ENCODE measurements at places on chromosomes 5 and 9.

GRCh38 chr9:136111910-136112309 is 6.8 kb downstream of the TMEM250 start:
- DNase-seq = no peak

DNA sequence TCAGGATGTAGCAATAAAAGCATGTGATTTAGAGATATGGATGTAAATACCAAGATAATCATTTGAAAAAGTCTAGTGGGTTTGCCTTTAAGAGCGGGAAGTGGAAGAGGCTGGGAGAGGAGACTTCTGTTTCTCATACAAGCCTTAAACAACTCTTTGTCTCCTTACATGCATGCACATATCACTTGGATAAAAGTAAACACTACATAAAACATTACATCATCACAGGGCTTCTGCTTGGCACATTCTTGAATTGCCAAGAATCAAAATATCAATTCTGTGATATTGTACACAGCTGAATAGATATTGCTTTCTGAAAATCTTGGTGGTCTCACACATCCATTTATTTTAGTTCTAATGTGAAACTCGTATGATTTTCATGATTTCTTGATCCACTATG is 57.6 kb downstream of the FOXD1 start:
- no peak for DNase-seq

DNA sequence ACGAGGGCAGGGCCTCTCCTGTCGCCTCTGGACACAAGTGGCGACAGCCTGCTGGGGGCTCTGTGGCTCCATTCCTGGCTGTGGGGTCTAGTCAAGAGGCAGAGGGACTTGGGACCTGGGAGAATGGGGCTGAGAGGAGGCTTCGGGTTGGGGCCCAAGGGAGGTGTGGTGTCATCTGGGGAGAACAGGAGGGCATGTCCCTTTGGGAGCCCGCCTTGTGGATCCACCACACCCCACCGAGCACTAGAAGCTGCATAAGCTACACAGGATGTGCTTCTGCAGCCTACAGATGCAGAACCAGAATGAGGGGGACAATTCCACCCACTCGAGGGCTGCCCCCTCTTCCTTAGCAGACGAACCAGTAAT is 3.9 kb upstream of the MAN1B1 start:
- DNase-seq = no peak

DNA sequence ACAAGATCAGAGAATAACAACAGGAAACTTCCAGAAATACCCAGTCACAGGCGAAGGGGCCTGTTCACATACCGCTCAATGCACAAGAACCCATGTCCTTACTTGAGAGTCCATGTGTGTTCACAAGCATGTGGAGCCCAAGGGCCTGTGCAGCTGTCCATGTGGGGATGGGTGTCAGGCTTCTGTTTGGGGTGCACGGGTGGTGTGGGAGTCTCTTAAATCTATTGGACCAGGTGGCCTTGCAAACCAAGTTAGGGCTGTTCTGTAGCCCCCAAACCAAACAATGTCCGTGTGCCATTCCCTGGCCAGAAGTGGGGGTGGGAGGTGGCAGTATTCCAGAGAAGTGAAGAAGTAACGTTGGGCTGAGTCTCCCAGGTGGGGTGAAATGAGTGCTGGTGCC is 222.3 kb downstream of the PBX3 start:
- no peak for DNase-seq

GRCh38 chr9:82558346-82558745 is 504.6 kb downstream of the RASEF start:
- DNase-seq = no peak

GRCh38 chr5:135628771-135629563 is 50.2 kb upstream of the CXCL14 start:
- DNase-seq = no peak

- DNase-seq = no peak
Observed at GRCh38 chr5:125196481-125197111, 450.2 kb upstream of the ZNF608 start.

DNA sequence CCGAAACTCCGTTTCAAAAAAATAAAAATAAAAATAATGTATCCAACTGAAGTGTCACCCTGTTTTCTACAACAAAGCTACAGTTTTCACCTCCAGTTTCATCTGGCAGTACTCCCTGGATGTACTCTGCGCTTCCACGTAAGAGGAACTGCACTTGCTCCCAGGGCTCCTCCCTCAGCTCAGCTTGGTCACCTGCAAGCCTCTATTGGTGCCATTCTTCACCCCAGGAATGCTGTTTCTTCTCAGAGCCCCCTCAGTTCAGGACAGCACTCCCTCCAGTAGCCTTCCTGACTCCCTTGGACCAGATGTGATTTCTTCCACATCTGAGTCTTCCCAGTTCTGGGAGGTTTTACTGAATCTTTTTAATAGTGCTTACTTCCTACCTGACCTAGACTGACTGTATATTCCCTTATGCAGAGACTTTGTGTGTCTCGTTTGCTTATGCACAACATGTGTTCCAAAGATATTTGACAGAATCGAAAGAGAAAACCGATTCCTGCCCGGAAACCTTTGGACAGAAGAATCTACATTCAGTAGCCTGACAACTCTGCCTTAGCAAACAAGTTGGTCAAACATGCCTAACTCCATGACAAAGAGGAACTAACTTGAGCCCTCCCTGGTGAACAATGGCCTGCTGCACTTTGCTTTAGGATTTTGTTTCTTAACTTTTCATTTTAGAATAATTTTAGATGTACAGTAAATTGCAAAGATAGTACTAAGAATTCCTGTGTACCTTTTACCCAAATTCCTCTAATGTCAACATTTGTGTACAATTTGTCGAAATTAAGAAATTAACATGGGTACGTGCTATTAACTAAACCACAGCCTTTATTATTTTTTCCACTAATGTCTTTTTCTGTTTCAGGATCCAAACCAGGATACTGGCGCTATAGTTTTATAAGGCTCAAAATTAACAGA is 814 bp downstream of the CCDC125 start:
- DNase-seq = no peak

DNA sequence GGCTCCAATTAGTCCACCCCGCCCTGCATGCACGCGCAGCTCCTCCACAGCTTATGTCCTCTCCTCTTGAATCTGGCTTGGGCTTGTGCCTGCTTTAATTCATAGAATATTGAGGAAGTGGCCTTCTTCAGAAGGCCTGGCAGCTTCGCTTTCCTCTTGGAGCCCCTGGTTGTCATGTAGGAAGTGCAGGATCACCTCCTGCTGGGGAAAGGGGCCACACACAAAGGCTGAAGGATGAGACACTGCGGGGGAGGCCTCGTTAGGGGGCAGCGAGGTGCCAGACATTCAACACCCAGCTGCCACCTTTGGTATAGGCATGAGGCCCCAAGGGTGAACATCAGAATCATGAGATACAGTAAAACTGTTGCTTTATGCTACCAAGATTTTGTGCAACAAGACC is 2.7 kb upstream of the CNOT6 start:
- no peak for DNase-seq

DNA sequence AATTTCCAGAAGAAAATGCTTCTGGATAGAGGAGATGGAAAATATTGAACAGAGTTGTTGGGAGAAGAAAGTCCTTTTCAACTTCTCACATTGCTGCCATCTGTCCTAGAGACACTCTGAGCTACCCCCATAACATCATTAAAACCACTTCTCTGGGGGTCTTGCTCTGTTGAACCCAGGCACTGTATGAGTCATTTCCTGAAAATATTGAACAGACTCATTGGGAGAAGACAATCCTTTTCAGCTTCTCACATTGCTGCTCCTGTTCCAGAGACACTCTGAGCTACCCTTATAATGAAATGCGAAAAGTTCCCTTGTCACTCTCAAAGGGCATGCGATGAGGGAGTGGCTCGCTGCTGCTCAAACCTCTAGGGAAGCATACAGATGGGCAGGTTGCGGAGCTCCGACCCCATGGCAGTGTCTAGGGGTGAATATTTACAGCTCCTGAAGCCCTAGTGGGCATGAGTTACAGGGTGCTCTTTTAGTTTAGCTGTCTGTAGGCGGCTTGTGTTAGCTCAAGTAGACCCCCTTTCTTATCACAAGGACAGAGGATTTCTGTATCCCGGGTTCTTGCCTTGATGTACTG is 90.7 kb downstream of the CDKN2A start:
- DNase-seq = no peak

GRCh38 chr5:140244525-140245025 is 58.3 kb downstream of the PFDN1 start:
- DNase-seq = peak; percentile 33

DNA sequence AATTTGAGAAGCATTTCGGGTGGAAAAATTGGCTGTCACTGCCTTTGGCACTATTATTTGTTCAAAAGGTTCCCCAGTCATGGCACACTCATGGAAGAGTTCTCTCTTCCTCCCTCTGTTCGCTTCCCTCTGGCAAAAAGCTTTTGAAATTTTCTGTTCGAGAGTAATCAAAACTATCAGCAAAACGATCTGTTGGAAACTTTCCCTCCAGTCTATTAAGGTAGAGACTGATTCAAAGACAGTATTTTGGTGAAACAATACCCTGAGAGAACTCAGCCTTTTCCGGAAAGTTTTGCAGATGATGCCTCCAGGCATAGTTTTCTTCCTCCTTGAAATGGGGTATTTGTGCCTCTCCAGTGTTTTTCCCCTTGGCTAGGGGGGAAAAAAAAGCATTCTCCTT is 3.6 kb upstream of the LPAR1 start:
- no peak for DNase-seq

DNA sequence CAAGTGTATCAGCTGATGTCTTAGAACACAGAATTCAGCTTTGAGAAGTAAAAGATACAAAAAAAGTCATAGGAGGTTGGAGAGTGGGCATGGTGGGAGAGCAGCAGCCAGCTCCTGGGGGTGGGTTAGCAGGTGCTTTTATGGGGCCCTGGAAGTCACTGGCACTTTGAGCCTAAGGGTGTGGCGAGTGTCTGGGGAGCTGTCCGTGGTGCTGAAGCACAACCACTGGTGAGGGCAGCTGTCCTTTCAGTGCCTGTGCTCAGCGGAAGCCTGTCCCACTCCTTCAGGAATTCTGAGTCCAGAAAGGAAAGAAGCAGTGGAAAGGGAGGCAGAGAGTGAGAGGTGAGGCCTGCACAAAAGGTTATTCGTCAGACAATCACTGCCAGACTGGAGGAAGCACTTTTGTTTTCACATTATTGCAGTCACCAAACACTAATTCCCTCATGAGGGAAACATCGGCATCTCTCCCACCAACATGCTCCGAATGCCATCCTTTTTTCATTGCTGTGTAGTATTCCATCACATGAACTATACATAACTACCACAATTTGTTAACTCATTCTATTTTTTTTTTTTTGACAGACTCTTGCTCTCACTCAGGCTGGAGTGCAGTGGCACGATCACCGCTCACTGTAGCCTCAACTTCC is 59.4 kb upstream of the RAPGEF1 start:
- DNase-seq = no peak

GRCh38 chr9:79809316-79809876 is 237.6 kb downstream of the TLE4 start:
- DNase-seq = no peak

Measured in esophagus squamous epithelium (tissue), 5 donors.